ENCODE measurements at places on chromosomes 12 and 14.

GRCh38 chr12:11958221-11959091 lies 112.3 kb upstream of the BCL2L14 start:
- peak; percentile 40 for DNase-seq
- H3K27ac ChIP-seq: peak overlapping the region; percentile 77
- peak overlapping the region; percentile 0 for H3K4me3 ChIP-seq
- H3K4me1 ChIP-seq: peaks cover 50% of the 10 kb centered on the region
- peaks cover 7% of the 10 kb centered on the region for H3K27me3 ChIP-seq
- H3K36me3 ChIP-seq: peaks cover 15% of the 10 kb centered on the region

DNA sequence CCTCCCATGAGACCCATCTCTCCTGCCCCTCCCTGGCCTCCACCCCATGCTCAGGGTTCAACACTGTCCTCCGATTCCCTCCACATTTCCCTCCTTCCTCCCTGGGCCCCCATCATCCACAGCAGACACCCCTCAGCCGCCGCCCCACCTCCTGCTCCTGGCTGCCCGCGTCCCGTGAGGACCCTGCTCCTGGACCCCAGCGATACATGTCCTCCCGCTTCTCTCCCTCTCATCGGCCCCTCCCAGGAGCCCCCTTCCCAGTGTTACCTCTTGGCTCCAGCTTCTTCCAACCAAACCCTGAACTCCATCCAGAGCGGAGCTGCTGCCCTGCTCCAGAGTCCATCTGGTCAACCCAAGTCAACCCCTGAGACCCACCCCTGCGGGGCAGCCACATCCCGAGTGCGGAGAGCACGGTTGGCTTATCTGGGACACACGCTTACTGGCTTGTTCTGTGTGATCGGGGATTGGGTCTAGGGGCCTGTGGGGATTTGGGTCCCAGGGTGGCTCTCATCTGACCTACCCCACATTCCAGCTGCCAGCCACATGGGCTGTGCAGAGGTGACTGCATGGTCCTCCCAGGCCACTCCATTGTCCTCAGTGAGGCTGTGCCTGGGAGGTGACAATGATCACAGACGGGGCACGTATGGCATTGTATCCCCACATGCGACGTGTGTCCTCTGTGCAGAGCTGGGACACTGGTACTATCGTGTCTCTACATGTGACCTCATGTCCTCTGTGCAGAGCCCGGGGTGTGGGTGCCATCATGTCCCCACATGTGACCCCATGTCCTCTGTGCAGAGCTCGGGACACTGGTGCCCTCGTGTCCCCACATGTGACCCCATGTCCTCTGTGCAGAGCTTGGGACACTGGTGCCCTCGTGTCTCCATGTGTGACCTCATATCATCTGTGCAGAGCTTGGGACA lies 333.6 kb downstream of the ADGRD1 start:
- no peaks in the 10 kb centered on the region for H3K36me3 ChIP-seq
- no peak for DNase-seq
- no peaks in the 10 kb centered on the region for H3K4me1 ChIP-seq
- H3K4me3 ChIP-seq: no peak overlapping the region
- no peak overlapping the region for H3K27ac ChIP-seq

GRCh38 chr12:6666211-6666610 lies 3.3 kb upstream of the ING4 start:
- no peak overlapping the region for H3K4me3 ChIP-seq
- H3K36me3 ChIP-seq: peaks cover 57% of the 10 kb centered on the region
- H3K4me1 ChIP-seq: peaks cover 30% of the 10 kb centered on the region
- H3K27ac ChIP-seq: no peak overlapping the region

GRCh38 chr12:9867531-9867930 lies 1.6 kb downstream of the CLEC2B start:
- H3K27ac ChIP-seq: peak overlapping the region; percentile 92
- peaks cover 41% of the 10 kb centered on the region for H3K4me1 ChIP-seq
- no peak for DNase-seq
- H3K4me3 ChIP-seq: peak overlapping the region; percentile 85

GRCh38 chr12:57777911-57778310 lies 4.7 kb upstream of the TSFM start:
- DNase-seq: no peak
- no peak overlapping the region for H3K4me3 ChIP-seq
- H3K27me3 ChIP-seq: no peaks in the 10 kb centered on the region
- peaks cover 3% of the 10 kb centered on the region for H3K36me3 ChIP-seq
- H3K4me1 ChIP-seq: peaks cover 41% of the 10 kb centered on the region

DNA sequence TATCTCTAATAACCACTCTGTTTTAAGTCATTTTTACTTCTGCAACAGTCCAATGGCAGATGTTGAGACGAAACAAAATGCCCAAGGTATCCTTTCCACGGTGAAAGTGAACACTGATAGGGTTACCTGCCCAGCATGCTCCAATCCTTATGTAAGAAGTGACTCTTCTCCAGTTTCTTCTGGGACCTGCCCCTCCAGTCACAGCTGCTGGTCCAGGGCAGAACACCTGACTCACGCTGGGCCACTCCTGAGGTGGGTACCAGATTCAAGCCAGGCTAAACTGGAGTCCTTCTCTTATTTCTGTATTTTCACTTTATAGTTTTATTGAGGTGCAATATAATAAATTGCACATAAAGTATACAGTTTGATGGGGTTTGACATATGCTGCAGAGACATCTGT lies 16.7 kb downstream of the NT5DC3 start:
- no peak for DNase-seq
- peaks cover 3% of the 10 kb centered on the region for H3K36me3 ChIP-seq
- no peak overlapping the region for H3K27ac ChIP-seq
- H3K4me3 ChIP-seq: no peak overlapping the region
- H3K4me1 ChIP-seq: no peaks in the 10 kb centered on the region
